IMR-90 (cell line): ENCODE measurements at places on chromosomes 16 and 17. TPM values are rescaled to one million over a fixed set of nuclear protein-coding genes. Genes with fewer than 3 reads are reported as not detected.
A peak's percentile ranks its signal among the peaks of the same experiment; 100 is the strongest.

- DNase-seq, result no peak
These were observed 10.6 kb downstream of the UBB start for GRCh38 chr17:16391451-16391850.

- no peak for DNase-seq
These were observed 60.2 kb downstream of the WIPI1 start for GRCh38 chr17:68397108-68397536.

GRCh38 chr16:87166934-87167333 lies 150.3 kb downstream of the C16orf95 start:
- DNase-seq, result no peak

Gene CPNE7
- total RNA-seq, result 5.0 and 5.4 TPM in 2 replicates

DNA sequence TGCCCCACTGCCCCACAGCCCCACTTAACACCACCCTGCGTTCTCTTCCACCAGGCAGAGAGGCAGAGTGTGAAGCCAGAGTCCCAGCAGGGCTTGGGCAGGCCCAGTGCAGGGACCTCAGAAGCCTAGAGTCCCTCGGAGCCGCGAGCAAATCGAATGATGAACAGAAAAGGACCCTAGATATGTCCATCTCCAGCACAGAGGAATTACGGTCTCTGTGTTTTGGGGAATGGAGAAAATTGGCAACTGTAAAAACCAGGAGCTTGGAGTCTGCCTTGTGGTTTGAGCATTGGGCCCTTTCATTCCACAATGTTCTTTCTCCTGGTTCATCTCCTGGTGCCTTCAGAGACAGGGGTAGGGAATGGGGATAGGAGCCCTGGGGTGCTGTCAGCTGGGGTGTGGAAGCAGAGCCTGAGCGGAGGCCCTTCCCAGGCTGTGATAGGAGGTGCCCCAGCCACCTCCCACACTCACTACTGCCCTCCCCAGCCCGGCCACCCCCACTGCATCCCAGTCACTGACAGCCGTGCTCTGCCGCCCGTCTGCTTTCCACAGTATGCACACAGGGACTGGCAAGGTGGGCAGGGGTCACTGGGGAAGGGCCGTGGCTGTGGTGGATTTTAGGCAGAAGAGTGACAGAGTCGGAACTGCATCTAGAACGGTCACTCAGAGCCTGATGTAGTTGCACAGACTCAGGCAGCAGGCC lies 26.7 kb downstream of the TBX4 start:
- DNase-seq, result no peak

Gene EFCAB3
- not detected in 2 replicates for total RNA-seq

DNA sequence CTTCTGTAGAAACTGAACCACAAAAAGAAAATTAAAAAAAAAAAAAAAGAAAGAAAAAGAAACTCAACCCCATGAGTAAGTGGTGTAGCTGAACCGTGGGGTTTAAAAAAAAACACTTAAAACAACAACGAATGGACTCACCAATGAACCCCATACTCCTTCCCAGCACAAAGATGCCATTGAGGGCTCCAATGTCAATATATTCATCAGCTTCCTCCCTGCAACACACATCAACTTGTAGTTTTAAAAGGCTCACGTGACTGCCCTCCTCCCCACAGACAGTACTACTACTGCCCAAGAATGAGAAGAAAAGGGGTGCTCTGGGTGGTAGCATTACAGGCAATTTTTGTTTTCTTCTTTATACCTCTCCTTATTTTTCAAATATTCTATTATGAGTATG lies 3.3 kb upstream of the KLHL11 start:
- no peak for DNase-seq

Gene PYDC1
- total RNA-seq, result not detected in 2 replicates

GRCh38 chr17:78314683-78315354 lies 45.1 kb downstream of the SOCS3 start:
- no peak for DNase-seq

GRCh38 chr16:88936008-88936555 lies 40.9 kb downstream of the CBFA2T3 start:
- DNase-seq, result no peak

GRCh38 chr16:3774156-3774767 lies 56.9 kb upstream of the TRAP1 start:
- DNase-seq, result peak; percentile 43

- DNase-seq, result no peak
These were observed 103.7 kb downstream of the NOG start for GRCh38 chr17:56697190-56697589.

Gene CCDC154
- under 0.01 TPM in 1 of 2 replicates, not detected in the other for total RNA-seq

Gene SEZ6L2
- 0.72 and 0.83 TPM in 2 replicates for total RNA-seq
